ENCODE measurements at places on chromosomes 4 and X.

DNA sequence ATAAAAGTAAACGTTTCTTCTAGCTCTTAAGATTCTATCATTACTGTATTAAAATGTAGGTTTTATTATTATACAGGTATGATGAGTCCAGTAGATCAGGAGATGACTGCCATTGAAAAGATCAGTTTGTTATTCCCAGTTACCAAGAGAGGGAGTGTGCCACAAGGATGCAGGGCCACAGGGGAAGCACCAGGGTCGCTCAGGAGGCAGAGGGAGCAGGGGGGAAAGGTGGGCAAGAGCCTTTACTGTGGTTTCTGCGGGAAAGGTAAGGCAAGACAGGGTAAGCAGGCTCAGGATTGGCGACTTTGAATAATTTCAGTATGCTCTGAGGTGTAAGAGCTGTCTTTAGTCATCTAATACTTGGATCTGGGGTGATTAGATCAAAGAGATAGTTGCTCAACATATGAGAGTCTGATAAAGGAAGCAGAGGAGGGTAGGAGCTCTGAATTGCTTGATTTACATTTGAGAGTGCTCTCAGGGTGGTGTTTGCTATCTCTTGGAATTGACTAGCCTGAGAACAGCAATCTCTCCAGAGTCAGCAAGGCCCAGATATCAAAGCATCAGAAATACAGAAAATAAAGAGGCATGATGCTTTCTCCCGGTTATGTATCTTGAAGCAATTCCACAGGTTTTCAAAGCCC, 86.0 kb downstream of the NDST3 start:
- no peaks in the 10 kb centered on the region for H3K4me1 ChIP-seq
- H3K27me3 ChIP-seq = no peaks in the 10 kb centered on the region
- no peak overlapping the region for H3K27ac ChIP-seq
- no peaks in the 10 kb centered on the region for H3K36me3 ChIP-seq

DNA sequence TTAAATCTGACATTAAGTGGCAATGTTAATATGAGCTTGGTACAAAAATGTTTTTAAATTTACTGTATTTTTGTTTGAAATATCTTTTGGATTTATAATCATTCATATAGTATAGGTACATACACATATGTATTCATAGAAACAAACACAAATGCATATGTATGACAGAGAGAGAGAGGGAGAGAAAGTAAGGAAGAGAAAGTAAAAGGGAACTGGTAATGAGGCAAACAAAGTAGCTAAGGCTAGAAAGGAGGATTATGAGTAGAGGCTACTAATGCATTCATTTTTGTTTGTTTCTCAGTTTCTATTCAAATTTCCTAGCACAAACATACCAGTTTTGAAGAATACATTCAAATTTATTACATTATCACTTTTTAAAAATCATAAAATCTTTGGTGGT, 132.4 kb downstream of the GLRA3 start:
- no peaks in the 10 kb centered on the region for H3K27me3 ChIP-seq
- no peak overlapping the region for H3K4me3 ChIP-seq
- no peaks in the 10 kb centered on the region for H3K36me3 ChIP-seq
- H3K4me1 ChIP-seq = no peaks in the 10 kb centered on the region
- no peak overlapping the region for H3K27ac ChIP-seq
- peak; percentile 5 for DNase-seq

- H3K4me1 ChIP-seq = no peaks in the 10 kb centered on the region
- no peak overlapping the region for H3K27ac ChIP-seq
- no peaks in the 10 kb centered on the region for H3K27me3 ChIP-seq
- DNase-seq = no peak
- no peaks in the 10 kb centered on the region for H3K36me3 ChIP-seq
These were observed 156.9 kb downstream of the APBB2 start for GRCh38 chr4:41057467-41057866.

GRCh38 chr4:111854494-111855087, 290.7 kb upstream of the FAM241A start:
- H3K4me1 ChIP-seq = no peaks in the 10 kb centered on the region
- no peak overlapping the region for H3K4me3 ChIP-seq
- no peak overlapping the region for H3K27ac ChIP-seq
- H3K27me3 ChIP-seq = no peaks in the 10 kb centered on the region

GRCh38 chrX:41516999-41517765, 70.0 kb downstream of the NYX start:
- no peak overlapping the region for H3K4me3 ChIP-seq
- H3K27ac ChIP-seq = no peak overlapping the region
- H3K36me3 ChIP-seq = no peaks in the 10 kb centered on the region
